ENCODE measurements at places on chromosomes 3 and 15.

DNA sequence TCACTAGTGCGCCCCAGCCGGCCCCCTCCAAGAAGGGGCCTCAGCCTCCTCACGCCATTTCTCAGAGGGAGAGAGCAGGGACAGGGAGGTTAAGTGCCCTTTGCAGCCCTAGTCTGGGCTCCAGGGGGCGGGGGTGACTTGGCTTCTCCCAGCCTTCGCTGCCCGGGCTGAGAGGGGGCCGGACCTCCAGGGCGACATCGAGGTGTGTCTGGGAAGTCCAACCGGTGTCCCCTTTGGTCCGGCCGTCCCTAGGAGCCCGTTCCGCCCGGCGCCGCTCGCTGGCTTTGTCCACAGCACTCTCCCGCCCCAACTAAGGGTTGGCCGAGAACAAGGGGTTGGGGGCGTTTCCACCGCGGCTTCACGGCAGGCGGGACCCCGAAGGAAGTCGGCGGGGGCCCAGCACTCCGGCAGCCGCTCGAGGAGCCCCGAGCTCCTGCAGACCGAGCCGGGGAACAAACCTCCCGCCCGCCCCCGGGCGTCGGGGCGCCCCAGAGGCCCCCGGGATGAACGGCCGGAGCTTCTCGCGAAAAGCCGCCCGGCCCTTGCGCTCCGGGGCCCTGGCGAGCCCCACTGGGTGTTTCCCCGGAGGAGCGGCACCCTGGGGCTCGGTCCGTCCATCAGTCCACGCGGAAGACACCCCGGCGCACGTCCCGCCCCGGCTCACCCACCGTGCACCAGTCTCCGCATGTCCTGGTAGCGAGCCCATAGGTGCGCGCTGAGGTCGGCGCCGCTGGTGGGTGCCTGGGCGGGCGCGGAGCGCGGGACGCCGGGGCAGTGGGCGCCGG is 627 bp downstream of the NT5DC2 start:
- DNase-seq: peak; percentile 78

- DNase-seq: no peak
Measured at GRCh38 chr3:40973141-40973540, 226.2 kb upstream of the CTNNB1 start.

DNA sequence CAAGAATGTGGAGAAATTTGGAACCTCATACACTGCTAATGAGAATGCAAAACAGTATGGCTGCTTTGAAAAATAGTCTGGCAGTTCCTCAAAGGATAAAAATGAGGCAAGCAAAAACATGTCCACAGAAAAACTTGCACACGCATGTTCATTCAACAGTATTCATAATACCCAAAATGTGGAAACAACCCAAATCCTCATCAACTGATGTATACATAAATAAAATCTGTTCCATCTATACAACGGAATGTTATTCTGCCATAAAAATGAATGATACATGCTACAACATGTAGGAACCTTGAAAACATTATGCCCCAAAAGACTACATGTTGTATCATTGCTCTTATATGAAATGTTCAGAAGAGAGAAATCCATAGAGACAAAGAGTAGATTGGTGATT is 36.4 kb upstream of the OXTR start:
- no peak for DNase-seq

DNA sequence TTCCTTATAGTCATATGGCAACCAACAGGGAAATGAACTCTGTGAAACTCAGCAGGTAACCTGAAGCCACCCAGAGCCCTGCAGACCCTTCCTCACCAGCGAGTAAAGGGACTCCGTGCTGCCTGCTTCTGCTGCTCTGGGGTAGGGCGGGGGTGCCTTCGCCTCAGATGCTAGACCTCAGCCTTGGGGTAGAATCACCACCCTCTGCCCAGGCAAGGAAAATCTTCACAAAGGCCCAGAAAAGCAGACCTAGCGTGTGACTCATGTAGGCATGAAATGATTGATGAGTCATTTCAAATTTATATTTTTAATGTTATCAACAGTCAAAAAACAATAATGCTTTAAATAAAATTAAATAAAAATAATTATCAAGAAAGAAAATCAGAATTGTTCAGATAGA is 6.6 kb downstream of the STIMATE start:
- no peak for DNase-seq

All from coronary artery (tissue), 2 donors.